ENCODE measurements at places on chromosomes 4 and X.

GRCh38 chr4:176875446-176875930 is 82.8 kb upstream of the VEGFC start:
- DNase-seq, result no peak

GRCh38 chr4:123953566-123953965 is 557.0 kb downstream of the SPRY1 start:
- no peak for DNase-seq

- DNase-seq, result no peak
Observed at GRCh38 chr4:188911199-188911598, 772.0 kb downstream of the TRIML1 start.

GRCh38 chrX:150870487-150871340 is 27.8 kb downstream of the CD99L2 start:
- DNase-seq, result no peak

- DNase-seq, result no peak
Observed at GRCh38 chr4:112766422-112766821, 129.5 kb downstream of the LARP7 start.

DNA sequence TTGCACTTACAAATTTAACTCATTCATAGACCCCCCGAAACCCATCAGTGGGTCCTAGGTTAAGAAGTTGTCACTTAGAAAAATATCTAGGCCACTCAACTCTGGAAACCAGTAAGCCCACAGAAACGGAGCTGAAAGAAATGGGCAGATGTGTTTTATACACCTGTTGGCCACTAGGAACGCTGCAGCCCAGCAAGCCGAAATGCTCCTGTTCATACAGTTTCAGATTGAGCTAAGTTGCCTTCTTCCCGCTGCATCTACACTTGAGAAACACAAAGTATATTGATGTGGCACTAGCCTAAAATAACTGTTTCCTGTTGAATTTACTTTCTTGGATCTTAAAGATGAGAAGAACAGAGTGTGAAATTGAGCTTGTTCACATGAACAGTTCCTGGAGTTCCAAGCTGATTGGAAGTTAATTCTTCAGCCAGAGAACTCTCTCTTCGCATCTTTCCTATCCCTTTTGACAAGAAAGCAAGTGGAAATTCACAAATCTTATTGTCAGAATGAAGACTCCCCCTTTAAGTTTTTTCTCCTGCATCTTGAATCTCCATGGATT is 174.1 kb downstream of the RBMX2 start:
- DNase-seq, result no peak

GRCh38 chrX:116317409-116317808 is 119.0 kb upstream of the SLC6A14 start:
- no peak for DNase-seq

DNA sequence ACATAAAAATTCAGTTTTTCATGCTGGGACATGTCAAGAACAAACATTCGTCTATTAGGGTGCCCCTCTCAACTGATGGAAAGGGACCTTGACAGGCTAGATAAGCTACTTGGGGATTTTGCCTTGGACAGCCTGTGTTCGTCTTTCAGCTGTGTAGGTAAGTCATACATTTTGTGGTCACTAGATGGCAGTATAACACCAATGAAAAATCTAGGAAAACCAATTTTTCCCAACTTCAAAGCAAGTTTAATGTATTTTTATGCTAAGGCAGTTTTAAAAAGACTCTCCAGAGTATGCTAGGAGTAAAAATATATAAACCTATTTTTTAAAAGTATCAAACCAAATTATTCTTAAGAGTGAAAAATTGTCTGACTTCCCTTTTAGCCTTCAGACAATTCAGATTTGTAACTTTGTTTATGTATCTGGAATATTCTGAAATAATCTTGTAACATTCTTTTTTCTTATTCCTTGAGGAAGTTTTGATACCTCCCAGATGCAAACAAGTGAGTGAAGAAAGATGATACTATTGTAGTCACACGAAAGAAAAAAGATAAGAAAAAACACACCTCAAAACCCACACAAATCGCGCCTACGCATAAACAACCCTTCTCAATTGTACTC is 158.3 kb downstream of the CPE start:
- no peak for DNase-seq

- DNase-seq, result no peak
Observed at GRCh38 chrX:133850399-133850798, 135.0 kb downstream of the GPC3 start.
